ENCODE measurements at places on chromosomes 16 and 17.

DNA sequence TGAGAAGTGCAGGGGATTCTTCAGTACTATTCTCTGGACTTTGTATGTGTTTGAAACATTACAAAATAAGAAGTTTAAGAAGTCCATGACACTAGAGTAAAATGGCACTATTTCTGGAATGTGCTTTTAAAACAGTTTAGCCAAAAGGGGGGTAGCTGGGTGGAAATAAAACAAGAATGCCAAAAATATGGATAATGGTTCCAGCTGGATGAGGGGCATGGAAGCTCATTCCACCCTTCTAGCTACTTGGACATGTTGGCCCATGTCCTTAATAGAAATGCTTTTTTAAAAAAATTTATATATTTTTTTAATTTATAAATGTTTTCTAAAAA lies 13.1 kb downstream of the ZC3H7A start:
- DNase-seq: no peak

DNA sequence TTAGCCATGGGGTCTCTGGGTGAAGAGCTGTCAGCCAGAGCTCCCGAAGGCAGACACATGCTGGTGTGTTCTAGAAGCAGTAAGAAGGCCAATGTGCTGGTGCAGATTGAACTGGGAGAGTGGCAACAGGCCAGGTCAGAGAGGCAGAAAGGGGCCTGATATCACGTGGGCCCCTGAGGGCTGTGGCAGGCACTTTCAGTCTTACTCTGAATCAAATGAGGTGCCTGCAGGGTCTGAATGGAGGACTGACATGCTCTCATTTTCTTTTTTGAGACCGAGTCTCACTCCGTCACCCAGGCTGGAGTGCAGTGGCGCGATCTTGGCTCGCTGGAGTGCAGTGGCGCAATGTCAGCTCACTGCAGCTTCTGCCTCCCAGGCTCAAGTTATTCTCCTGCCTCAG lies 293.8 kb downstream of the ABCC12 start:
- DNase-seq: no peak

- no peak for DNase-seq
These were observed 138.5 kb upstream of the TBX2 start for GRCh38 chr17:61261001-61261637.

- DNase-seq: no peak
These were observed 24.0 kb downstream of the DUSP14 start for GRCh38 chr17:37513711-37514110.

- no peak for DNase-seq
These were observed 58.7 kb upstream of the NOL11 start for GRCh38 chr17:67659028-67659427.

DNA sequence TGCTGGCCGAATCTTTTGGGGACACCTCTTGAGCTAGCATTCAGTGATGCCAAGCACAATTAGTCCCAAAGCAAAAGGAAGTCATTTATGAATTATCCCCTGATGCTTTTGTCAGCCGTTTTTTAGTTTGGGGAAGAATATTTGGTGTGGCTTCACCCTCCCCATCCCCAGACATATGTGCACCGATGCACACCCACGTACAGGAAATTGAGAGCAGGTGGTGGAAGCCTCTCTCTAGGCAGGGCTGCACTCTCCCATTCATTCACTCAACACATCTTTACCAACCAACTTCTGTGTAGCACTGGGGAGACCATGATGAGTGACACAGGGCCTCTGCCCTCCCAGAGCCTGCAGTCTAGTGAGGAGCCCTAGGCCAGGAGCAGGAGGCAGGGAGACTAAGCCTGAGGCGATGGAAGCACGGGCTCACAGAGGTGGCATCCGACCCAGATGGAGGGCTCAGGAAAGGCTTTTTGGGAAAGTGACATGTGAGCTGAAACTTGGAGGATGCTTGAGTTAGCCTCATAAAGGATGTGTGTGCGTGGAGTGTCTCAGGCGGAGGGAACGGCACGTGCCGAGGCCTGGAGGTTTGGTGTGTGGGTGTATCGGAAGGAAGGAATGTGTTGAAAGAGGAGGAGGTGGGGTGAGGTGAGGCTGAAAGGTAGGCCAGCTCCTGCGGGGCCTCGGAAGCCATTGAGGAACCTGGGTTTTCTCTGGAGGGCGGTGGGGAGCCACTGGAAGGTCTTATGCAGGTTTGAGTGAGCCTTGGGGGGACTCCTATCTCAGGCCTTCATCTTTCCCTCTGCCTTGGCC lies 43.8 kb downstream of the PSME3IP1 start:
- no peak for DNase-seq

- no peak for DNase-seq
These were observed 47.2 kb downstream of the TNRC6A start for GRCh38 chr16:24776501-24777220.

- DNase-seq: no peak
These were observed 14.7 kb upstream of the CTCF start for GRCh38 chr16:67547423-67548264.

DNA sequence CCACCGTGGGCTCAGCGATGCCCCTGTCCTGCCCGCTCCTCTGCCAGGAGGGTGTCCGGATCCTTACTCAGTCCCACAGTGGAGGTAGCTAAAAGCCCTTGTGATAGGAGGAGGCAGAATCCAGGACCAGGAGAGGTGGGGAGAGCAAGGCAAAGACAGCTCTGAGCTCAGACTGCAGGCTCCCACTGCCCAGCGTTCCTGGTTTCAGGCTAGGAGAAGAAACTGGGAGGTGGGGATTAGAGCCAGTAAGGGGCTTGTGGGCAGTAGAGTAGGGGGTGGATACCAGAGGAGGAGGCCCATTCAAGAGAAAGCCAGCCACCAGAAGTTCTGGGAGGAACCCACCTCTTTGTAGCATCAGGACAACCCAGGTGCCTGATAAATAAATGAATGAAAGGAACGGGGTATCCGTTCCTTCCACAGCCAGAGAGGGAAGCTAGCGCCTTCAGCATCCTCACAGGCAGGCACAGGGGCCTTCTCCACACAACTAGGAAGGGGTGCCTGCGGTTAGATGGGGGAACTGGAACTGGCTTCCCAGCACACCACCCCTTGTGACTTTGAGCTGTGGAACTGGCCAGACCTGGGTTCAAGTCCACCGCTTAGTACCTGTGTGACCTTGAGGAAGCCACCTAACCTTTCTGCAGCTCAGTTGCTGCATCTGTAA lies 2.3 kb downstream of the IL21R start:
- DNase-seq: no peak

- no peak for DNase-seq
These were observed 989 bp upstream of the DUSP14 start for GRCh38 chr17:37488607-37489196.

DNA sequence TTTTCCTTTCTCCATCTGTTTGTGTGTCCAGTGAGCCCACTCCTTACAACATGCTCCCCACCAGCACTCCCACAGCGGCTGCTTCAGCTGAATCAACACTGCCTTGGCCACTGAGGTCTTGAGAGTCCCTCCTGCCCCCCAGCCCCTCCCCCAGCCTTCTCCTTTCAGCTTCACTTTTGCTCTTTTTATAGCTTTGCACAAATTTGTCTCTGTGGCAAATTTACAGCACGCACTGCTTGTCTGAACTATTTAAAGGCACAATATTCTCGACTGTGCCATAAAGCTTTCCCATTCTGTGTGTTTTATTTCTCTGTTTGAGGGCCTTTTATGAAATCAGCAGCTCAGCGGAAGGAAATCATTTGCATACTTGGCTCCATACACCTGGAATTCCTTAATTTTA lies 579.3 kb downstream of the TOX3 start:
- no peak for DNase-seq

DNA sequence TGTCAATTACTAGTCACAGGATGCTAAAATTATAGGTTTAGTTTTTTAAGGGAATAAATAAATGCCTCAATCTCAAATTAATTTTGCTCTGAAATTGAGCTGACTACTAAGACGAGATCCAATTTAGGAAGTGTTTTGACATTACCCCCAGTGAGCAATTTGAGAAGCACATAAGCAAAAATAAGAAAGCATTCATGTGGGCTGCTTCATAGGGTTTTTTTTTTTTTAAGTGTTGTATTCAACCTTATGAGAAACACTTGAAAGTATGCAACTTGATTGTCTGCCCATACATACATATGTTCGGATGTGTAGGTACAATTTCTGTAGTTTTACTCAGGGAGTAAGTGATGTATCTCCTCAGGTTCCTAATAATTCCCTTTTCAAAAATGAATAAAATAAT lies 77.6 kb downstream of the PRKCA start:
- DNase-seq: no peak

DNA sequence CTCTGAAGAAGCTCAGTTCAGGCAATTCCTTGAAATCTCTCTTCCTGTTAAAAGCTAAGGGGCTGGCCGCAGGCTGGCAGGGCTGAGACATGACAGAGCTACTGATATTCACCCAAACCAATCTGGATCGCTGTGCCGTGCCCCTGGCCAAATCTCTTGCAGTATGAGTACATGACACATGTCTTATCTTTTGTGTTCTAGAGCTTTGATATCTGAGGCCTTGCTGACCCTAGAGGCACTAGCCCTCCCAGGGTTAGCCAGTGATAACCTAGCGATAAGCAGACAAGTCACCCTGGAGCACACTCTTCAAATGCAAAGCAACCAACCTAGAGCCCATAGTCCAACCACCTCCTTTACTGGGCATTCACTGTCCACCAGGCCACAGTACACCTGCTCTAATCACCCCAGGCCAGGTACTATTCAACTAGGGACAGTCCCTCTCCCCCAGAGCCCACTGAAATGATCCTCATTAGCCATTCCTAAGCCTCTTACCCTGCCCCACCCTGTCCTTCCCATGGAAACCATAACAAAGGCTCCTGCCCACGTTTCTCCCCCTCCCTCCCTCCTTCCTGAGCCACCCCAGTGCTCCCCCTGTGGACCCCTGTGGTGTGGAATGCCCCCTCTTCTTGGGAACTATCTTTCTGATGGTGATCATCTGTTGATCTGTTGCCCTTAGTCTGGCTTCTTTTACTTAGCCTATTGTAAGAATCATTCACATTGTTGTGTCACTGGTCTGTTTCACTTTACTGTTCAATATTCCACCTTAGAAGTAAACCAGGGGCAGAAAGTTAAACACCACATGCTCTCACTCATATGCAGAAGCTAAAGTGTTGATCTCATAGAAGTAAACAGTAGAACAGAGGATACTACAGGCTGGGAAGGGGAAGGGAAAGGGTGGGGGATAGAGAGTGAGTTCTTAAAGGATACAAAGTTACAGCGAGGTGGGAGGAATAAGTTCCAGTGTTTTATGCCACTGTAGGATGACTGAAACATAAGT lies 52.5 kb downstream of the TEKT5 start:
- DNase-seq: no peak

- no peak for DNase-seq
These were observed 10.9 kb downstream of the ACLY start for GRCh38 chr17:41907633-41908539.

DNA sequence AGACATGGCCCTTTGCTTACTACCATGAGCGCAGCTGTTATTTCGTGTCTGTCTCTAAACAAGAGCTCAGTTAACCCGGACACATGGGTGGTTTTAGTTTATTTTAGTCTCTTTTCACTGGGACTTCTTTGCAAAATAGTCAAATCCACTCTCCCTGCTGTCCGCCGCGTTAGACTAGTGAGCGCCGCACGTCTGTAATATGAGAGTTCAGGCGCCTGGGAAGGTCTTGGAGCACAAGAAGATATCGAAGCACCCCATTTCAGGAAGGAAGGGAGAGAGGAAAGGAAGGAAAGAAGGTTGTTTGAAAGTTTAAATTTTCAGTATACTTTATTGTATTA lies 111.0 kb upstream of the CHMP6 start:
- no peak for DNase-seq

DNA sequence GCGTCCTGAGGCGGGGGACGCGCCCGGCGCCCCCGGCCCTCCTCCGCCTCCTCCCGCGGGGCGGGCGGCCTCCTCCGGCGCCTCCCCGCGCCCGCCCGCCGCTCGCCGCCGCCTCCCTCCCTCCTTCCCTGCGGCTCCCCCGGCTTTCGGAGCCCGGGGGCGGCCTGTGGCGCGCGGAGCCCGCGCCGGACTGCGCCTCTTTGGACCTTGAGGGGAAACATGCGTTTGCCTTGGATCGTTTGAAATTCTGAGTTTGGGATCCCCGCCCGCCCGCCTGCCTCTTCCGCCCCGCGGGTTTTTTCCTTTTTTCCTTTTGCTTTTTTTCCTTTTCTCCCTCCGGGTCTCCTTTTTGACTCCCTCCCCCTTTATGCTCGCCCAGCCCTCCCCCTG lies 390 bp downstream of the ZNRF1 start:
- DNase-seq: no peak

DNA sequence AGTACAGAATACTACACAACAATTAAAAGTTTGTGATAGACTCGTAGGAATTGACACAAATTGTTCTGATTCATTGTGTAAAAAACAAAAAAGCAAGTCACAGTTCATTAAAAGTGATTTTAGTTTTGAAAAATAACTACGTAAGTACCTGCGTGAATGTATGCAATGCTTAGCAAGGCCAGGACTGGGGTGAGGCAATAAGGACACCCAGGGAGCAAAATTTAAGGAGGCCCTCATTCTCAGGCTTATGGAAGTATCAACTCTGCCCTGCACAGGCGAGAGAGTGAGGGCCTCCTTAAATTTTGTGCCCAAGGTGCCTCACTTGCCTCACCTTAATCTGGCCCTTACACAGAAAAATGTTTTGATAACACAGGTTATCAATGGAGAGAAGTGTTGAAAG lies 31.4 kb downstream of the NOG start:
- no peak for DNase-seq

- no peak for DNase-seq
These were observed 166.7 kb downstream of the RBFOX3 start for GRCh38 chr17:79444198-79444597.

GRCh38 chr16:31421587-31421986 lies 6.6 kb downstream of the COX6A2 start:
- DNase-seq: no peak

DNA sequence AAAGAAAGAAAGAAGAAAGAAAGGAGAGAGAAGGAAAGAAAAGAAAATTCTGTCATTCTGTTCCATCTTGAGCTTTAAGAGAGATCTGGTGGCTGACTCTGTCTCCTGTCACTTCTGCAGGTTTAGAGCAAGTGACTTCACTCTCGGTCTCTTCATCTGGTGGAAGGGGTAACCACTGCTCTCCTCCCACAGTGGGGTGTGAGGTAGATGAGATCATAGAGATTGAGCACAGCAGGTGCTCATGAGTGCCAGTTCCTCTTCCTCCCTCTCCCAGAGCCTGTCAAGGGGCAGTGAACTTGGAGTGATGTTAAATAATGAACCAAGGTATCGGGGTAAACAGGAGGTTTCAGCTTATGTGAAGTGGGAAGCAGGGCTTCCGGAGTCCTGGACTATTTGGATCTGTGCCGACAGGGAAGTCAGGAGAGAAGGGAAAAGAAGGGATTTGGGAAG lies 47.7 kb downstream of the BEAN1 start:
- no peak for DNase-seq

GRCh38 chr17:1557355-1558095 lies 5.1 kb downstream of the PITPNA start:
- DNase-seq: no peak

DNA sequence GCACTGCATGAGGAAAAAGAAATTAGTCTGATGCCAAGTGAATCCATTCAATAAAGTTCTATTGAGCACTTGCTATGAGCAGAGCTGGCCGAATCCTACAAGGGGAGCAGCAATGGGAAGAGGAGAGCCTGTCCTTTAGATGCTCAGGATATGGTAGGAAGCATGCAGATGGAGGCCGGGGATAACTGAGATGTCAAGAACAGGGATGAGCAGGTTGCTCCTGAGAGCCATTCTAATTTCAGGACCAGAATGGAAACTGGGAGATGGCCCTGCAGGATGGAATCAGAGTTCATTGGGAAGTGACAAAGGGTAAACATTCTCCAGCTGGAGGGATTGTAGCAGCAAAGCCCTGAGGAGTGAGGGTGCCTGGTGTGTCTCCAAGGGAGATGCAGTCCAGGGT lies 88.0 kb downstream of the CBLN1 start:
- DNase-seq: no peak
